ENCODE measurements at places on chromosomes 3 and 15.

GRCh38 chr3:59319442-59319841, 269.6 kb upstream of the CFAP20DC start:
- no peak for DNase-seq

- DNase-seq = peak; percentile 36
Measured at GRCh38 chr3:133943639-133944141, 48.0 kb upstream of the RAB6B start.

- no peak for DNase-seq
Measured at GRCh38 chr3:136305879-136306278, 55.7 kb downstream of the PCCB start.

- no peak for DNase-seq
Measured at GRCh38 chr3:35707904-35708303, 68.6 kb downstream of the ARPP21 start.

DNA sequence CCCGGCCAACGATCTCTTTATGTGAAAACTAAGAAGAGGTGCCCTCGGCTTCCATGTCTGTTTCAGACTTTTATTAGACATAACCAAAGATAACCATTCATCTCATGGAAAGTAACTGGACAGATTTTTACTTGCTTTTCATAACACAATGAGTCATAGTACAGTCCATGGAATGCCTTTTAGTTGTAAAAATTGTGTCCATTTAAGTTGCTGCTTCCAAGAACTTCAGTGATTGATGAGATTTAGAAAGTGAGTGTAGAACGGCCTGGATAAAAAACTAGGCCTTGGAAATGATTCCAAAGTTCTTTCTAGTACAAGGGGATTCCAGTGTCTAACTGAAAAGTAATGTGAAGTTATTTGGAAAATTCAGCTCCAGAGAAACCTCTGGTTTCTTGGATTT, 10.8 kb downstream of the EIF2AK4 start:
- DNase-seq = no peak

DNA sequence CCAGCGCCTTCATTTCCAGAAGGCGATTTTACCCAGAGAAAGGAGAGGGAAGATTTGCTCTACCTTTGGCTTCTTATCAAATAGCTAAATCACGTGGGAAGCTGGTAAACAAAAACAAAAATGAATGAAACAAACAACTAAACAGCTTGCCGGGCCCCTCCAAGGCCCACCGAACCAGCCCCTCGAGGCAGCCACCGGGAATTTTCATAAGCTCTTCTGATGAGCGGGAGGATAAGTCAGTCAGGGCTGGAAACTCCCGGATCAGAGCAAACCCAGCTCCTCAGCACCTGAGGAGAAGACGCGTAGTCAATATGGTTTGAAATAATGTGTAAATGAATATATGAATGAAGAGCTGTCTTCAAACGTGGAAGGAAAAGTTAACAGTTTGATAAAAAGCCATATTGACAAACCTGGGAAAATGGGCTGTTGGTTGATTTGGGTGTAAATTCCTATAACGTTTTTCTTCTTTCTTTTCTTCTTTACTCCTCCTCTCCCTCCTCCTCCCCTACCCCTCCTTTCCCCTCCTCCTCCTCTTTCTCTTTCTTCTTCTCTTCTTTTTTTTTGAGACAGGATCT, 10.7 kb downstream of the RPLP1 start:
- no peak for DNase-seq

GRCh38 chr15:69807721-69808120, 290.0 kb downstream of the TLE3 start:
- DNase-seq = no peak

GRCh38 chr3:106204160-106204868, 335.5 kb upstream of the CBLB start:
- no peak for DNase-seq

GRCh38 chr3:24773798-24774197, 279.1 kb upstream of the THRB start:
- peak; percentile 69 for DNase-seq

GRCh38 chr15:42159381-42160015, 3.1 kb upstream of the PLA2G4F start:
- DNase-seq = no peak

- no peak for DNase-seq
Measured at GRCh38 chr3:196931828-196932587, 10.3 kb downstream of the NCBP2 start.

DNA sequence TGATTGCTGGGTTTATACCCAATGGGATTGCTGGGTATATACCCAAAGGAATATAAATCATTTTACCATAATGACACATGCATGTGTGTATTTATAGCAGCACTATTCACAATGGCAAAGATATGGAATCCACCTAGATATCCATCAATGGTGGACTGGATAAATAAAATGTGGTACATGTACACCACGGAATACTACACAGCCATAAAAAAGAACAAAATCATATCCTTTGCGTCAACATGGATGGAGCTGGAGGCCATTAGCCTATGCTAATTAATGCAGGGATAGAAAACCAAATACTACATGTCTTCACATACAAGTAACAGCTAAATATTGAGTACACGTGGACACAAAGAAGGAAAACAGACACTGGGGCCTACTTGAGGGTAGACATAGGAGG, 22.6 kb downstream of the MNS1 start:
- DNase-seq = no peak

DNA sequence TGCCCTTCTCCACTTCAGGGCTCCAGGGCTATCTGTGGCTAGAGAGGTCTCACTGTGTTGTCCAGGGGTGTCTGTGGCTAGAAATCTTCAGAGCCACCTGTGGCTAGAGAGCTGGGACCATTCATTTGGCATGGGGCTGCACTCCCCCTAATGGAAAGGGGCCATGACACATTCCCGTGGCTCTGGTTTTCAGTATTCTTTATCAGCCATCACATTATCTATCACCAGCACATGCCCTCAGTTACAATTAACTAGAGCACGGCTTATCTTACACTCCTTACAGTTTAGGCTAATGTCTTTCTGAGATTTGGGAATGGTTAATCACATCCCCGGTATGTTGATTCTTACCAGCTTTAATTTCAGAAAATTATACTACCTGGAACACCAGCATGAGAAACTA, 128.6 kb downstream of the RORA start:
- DNase-seq = no peak

DNA sequence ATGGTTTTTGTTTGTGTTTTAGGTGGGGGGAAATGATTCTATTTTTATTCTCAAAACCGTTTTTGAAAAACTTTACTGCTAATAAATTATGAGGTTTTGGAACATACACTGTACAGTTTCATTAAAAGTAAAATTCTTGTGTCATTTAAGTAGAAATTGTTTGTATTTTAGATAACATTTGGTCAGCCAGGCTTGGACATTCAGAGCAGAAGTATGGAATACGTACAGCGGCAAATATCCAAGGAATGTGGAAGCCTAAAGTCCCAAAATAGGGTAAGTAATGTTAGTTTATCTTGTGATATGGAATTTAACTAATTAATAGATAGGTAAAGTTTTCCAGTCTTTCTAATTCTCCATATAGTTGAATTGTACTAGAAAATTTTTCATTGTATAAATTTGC, 96.6 kb downstream of the SPRED1 start:
- DNase-seq = no peak

DNA sequence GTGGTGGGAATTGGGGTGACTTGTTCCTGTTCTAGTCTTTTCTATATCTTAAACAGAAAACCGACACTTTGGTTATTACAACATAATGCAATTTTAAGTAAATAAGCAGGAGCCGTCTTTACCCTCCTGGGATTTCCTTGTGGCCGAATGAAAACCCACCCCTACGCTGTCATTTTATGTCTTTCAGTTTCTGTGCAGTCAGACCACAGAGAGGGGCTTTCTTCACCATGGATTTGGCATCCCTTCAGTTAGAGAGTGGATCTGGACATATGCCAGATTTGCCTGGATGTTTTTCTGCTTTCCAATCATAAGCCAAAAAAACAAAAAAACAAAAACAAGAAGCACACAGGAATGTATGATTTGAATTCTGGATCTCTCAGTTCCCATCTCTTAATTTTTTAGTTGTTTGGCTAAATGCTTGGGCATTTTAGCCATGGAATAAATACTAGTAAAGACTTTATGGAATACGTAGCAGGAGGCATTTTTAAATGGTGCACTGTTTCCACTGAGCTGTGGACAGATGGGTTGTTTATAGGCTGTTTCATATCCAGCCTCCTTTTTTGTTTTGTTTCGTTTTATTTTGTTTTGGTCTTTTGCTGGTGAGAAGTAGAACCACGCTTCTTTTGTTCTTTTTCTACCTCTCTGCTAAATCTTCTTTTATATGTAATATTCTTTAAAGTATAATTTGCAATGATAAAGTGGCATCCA, 272.9 kb downstream of the FEZF2 start:
- peak; percentile 33 for DNase-seq

DNA sequence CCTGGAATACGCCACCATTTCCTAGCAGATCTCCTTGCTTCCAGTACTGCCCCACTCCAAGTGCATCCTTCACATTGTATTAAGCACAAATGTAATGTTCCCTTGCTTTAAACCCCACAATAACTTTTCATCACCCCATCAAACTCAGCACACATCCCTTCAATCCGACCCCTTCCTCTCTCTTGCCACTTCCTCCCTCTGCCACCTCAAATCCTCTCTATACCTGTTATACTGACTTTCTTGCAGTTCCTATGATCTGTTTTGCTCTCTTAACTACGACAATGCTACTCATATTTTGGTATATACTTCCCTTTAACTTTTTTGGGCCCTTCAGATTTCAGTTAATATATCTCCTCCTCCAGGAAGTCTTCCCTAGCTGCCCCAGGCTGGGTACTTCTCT, 14.1 kb downstream of the PARL start:
- DNase-seq = no peak

DNA sequence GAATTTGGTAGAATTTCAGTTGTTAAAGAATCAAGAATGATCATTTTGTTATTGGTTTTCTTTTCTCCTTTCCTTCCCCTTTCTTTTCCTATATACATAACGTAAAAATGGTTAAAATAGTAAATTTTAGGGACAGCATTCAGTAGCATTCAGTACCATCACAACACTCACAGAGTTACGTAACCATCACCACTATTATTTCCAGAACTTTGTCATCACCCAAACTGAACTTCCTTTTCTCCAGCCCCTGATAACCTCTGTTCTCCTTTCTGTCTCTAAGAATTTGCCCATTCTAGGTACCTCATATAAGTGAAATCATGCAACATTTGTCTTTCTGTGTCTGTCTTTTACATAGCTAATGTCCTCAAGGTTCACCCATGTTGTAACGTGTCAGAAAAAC, 165.3 kb downstream of the AKAP13 start:
- no peak for DNase-seq

All from left hindlimb (tissue), 1 donor.